ENCODE measurements at places on chromosomes 16 and 17.

- no peak for DNase-seq
Observed at GRCh38 chr17:52148969-52149351, 9.6 kb downstream of the CA10 start.

DNA sequence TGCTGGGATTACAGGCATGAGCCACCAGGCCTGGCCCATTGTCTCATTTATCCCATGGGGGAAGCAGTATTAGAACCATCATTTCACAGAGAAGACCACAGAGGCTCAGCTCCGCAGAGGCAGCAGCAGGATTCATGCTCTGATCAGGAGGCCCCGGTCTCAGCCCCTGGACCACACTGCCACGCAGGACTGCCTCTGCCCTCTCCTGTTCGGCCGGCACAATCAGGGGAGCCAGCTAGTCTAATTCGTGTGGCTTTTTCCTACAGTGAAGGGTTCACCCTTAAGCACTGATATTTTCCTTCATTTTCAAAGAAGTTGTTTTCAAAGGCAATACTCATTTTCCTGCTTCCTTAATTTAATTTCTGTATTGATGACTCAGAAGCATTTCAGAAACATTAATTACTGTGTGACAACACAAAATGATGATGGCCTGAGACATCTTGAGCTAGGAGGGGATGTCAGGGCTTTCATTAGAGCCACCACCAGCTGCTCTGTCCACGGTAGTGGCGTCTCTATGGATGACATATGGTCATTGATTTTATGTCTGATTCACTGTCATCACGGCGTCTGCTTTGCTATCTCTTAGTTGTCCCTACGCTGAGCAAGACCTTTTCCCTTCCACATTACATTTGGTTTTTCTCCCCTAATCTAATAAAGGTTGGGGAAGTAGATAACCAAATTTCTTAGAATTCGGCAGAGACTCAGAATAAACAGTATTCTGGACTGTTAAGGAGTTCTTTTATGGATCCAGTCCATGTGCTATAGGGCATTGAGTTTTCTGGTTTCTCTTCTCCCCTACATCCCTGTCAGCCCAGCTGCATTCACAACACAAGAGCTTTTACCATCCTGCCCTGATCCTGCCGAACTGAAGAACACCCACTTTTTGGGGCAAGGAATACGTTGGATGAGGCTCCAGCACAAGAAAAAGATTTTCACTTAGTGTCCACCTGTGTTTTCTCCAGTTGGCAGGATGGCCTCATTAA, 314.0 kb downstream of the SLC39A11 start:
- DNase-seq, result no peak

DNA sequence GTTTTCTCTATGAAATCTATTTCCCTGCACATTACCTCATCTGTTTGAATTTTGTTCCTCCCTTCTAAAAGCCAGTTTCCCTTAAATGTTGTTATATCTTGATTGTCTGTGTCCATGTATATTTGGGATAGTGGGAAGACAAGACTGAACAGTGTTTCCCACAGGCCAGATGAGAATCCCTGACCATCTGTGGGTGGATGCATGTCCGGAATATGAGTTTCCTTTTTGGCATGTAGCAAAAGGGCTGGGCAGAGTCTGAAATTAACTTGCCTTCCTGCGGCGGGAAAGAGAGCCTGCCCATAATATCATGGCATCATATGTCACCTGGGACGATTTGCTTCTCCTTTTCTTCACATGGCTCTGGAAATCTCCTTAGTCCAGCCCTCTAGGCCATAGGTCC, 385.8 kb upstream of the MAF start:
- no peak for DNase-seq

DNA sequence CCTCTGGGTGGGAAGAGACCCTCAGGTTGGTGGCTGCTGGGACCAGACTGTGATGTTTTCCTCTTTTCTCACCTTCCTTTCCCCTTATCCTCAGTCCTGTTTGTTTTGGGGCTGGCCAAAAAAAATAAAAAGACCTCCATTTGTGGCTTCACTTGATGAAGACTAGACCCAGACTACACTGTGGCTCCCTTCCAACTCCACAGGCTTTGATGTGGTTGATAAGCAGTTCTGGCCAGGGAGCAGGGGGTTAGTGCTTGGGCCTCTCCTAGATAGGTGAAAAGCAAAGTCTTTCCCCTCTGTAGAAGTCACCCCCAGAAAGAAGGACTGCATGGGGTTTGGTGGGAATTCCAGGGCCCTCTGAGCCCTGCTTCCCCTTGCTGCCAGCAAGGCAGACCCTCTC, 11.2 kb upstream of the ADAM11 start:
- no peak for DNase-seq

DNA sequence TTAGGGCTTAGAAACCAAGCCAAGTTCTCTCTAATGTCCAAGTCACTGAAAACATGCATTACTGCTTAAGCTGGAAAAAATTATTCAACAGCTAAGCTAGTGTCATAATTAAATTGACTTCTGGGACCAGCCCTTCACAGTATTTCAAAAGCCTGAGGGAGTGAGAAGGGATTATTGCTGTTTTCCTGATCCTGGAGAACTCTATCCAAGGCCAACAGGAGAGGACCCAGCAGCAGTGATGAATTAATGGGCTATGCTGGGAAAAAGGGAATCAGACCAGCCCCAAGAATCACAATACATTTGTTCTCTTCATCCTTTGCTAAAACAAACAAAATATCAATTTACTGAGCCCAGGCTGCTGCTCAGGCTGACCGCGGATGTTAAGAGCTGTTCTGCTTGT, 34.5 kb upstream of the CLEC3A start:
- DNase-seq, result no peak

DNA sequence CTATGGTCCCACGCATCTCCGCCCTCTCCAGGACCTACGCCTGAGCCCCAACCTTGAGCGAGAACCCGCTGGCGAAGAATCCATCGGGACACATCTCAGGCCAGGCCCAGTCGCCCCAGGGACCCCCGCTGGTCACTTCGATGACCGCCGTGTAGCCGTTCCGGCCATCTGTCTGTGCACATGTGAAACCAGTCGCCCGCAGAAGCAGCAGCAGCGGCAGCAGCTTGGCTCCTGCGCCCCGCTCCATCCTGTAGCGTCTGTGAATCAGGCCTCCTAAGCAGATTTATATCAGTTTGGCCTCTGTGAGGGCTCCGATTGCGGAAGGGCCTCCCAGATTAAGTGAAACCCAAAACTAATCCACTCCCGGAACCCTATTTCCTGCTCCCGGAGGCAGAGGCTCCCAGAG, at the start of gene VMO1:
Gene VMO1, minus strand, starts transcription at position 259 of the 406 bp plus-strand sequence. Its CDS starts 12 bp downstream, at position 247.
- no peak for DNase-seq

- DNase-seq, result no peak
Observed at GRCh38 chr17:14553847-14554246, 253.0 kb downstream of the HS3ST3B1 start.

DNA sequence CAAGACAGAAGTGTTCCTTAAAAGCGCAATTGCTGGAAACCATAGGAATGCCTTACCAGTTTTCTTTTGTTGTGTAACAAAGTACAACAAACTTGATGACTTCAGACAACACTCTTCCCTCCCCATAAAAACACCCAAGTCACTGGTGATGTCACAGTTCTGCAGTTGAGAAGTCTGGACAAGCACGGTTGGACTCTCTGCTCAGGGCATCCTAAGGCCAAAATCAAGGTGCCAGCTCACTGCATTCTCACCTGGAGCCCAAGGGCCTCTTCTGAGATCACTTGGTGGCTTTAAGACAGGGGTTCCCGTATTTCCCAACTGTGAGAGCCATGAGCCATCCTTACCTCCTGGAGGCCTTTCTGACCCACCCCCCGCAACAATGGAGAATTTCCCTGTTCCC, 45.6 kb upstream of the MEAK7 start:
- DNase-seq, result no peak

- DNase-seq, result no peak
Observed at GRCh38 chr17:76517638-76518038, 16.4 kb upstream of the RHBDF2 start.

GRCh38 chr17:82013341-82013740, 9.3 kb downstream of the CENPX start:
- no peak for DNase-seq

DNA sequence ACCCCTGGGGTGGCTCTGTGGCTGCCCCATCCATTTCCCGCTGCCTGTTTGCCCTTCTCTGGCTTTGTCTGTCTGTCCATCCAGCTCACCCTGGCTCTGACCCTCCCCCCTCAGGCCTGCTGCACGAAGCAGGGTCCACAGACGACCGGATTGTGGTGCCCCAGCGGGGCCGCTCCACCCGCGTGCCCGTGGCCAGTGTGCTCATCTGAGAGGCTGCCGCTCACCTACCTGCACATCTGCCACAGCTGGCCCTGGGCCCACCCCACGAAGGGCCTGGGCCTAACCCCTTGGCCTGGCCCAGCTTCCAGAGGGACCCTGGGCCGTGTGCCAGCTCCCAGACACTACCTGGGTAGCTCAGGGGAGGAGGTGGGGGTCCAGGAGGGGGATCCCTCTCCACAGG, 761 bp upstream of the LAT start:
- no peak for DNase-seq

All from Jurkat, Clone E6-1 (cell line).